ENCODE measurements at places on chromosomes 5 and 9.

- DNase-seq: no peak
Measured at GRCh38 chr9:116471093-116471906, 215.8 kb upstream of the TRIM32 start.

DNA sequence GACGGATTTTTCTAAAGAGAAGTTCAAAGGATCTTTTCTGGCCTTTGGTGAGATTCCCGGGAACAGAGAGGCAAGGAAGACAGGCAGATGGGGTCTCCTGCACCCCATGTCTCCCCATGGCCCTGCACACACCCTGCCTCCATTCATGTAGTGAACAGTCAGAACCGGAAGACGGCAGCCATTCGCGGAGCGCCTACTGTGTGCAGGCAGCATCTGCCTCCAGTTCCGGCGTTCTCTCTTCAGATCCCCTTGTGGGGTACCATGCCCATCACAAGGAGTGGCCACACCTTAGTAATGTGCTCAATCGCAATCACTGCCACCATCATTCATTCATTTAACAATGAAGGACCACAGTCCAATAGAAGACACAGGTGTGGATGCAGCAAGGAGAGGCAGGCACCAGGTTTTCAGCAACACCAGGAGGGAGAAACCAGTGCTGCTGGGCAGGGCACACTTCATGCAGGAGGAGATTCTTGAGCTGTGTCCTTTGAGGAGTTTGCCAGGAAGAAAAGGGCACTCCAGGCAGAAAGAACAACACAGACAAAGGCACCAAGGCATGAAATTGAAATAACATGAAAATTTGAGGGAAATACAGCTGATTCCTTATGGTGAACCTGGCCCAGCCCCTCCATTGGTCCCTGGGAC, 171.5 kb upstream of the PHYKPL start:
- DNase-seq: no peak

- DNase-seq: no peak
Measured at GRCh38 chr5:78560000-78560855, 88.3 kb downstream of the LHFPL2 start.

- DNase-seq: no peak
Measured at GRCh38 chr5:125424402-125425141, 678.1 kb upstream of the ZNF608 start.

GRCh38 chr9:126788634-126789349, 16.0 kb upstream of the ZBTB43 start:
- no peak for DNase-seq

GRCh38 chr5:56498759-56499395, 265.7 kb upstream of the ANKRD55 start:
- no peak for DNase-seq

DNA sequence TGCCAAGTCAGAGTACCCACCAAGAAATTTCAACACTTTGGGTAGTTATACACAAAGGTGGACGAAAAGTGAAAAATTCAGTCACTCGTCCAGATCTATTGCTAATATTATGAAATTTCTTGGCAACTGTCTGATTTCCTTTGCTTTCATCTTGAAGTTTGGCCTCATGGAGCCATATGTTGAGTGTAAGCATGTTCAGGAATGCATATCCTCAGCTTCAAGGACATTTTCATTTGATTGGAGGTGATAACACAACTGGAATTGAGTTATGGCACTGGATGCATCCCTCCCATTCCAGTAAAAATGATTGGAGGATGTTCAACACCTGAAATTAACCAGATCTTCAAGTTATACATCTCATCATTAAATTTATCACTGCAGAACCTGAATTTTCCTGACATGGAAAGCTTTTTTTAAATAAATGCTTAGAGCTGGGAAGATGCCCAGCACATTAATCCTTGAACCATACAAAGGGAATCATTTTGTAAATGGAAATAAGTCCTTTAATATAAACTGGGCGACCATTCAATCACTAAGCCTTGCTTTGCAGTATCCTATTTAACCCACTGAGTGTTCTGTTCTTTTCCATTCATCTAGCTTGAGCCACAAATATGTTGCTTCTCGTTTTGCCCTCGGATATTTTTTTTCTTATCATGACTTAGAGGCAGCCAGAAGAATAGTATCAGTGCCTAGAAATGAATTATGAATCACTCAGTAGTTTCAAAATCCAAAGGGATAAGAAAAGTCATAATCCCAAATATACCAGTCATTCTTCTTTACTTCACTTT, 273.7 kb upstream of the PIK3R1 start:
- no peak for DNase-seq

DNA sequence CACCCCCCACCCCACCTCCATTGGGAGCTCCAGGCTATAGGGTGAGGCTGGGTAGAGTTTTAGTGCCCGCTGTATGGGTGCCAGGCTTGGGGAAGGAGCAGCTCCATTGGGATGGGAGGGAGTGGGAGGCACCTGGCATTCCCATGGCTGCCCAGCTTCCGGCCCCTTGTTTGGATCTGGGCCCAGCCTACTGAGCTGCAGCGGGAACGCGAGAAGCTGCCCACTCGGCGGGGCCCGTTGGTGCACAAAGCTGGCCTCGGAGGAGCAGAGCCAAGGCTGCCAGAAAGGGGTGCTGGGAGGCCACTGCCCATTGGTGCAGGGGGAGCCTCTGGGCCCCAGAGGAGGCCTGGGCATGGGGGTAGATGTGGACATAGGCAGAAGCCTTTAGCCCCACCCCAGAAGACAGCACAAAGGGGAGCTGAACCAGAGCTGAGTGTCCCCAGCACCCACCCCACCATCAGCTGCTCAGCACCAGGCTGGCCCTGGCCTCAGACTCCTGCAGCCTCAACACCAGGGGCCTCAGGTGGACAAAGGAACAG, 4.4 kb downstream of the LCN9 start:
- DNase-seq: no peak

GRCh38 chr5:115532517-115532916, 12.1 kb downstream of the FEM1C start:
- DNase-seq: no peak

GRCh38 chr5:126268697-126269315, 154.4 kb upstream of the GRAMD2B start:
- peak; percentile 24 for DNase-seq

- no peak for DNase-seq
Measured at GRCh38 chr5:151086905-151087360, 6.1 kb upstream of the TNIP1 start.

GRCh38 chr9:15243081-15243480, 63.9 kb downstream of the TTC39B start:
- DNase-seq: no peak

DNA sequence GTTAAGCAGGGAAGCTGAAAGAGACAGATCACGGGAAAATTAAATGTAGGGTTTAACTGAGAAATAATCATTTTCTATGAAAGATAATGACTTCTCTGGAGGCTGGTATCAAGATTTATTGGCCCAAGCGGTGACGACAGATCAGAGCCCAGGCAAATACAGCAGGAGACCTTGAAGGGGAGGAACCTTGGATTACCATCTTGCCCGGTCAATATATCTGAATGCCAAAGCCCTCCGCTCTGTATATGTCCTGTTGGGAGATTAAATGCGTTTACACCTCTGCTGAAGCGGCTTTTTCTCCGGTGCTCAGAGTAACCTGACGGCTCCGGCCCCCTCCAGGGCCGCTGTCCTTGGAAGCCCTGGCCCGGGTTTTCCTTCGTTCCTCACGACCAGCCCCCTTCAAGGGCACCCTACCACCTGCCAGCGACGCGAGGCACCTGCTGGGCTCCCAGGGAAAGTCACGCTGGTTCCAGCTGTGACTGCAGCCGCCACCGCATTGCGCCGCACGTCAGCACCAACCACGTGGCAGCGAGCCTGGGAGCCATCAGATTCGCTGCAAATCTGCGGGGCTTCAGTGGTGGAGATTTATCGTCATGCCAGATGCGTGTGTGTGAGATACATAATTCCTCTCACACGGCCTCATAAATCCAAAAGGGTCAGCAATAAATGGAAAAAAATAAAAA, 4.4 kb upstream of the QSOX2 start:
- DNase-seq: no peak

- no peak for DNase-seq
Measured at GRCh38 chr9:5499889-5500398, 10.4 kb upstream of the PDCD1LG2 start.

DNA sequence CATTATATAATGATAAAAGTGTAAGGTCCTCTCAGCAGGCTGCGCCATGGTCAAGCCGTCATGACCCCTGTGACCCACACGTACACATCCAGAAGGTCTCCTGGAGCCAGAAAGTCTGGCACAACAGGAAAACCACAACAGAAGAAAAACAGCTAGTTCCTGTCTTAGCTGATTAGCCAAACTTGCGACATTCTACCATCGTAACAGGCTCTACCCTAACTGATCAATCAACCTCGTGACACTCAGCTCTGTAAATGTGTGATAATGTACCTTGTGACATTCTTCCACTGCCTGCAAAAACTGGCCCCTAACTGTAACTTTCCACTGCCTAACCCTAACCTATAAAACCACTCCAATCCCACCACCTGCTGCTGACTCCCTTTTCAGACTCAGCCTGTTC, 316.4 kb upstream of the TUSC1 start:
- DNase-seq: no peak

GRCh38 chr9:2743937-2744529, 26.7 kb downstream of the KCNV2 start:
- no peak for DNase-seq

- no peak for DNase-seq
Measured at GRCh38 chr5:171813813-171814490, 28.3 kb downstream of the SMIM23 start.

GRCh38 chr9:79542735-79543620, 28.8 kb upstream of the TLE4 start:
- no peak for DNase-seq

DNA sequence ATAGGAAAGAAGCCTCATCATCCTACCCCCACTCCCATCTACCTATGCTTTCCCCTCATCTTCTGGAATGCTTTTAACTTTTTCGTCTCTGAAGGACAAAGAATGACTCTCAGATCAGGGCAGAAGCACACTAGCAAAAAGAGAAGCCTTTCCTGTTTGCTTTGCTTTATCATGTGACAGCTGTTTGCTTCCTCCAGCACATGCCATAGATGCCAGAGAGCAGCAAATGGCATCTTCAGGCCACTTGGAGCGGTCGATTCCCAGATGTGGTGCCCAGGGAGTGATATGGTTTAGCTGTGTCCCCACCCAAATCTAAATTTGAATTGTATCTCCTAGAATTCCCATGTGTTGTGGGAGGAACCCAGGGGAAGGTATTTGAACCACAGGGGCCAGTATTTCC, 294.8 kb downstream of the GADD45G start:
- DNase-seq: no peak

GRCh38 chr9:91336786-91337185, 24.9 kb downstream of the AUH start:
- no peak for DNase-seq

DNA sequence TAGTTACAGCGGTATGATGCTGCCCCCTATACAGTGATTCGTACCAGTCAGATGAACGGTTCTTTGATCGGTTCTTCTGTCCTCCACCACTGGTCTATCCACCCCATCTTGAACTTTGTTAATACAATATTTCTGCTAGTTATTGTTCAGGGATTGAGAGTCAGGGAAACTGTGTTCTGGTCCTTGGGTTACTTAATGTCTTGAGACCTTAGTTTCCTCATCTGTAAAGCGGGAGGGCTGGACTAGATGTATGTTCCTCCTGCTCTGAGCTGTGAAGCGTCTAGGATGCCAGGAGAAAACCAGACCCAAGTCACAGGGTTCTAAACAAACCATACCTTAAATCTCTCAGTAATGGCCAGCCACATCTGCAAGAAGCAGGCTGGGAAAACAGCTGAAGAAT, 1.4 kb upstream of the PIP5K1B start:
- no peak for DNase-seq

GRCh38 chr5:36882250-36882649, 5.7 kb downstream of the NIPBL start:
- DNase-seq: no peak

- no peak for DNase-seq
Measured at GRCh38 chr5:129069292-129069691, 25.3 kb upstream of the ISOC1 start.

- DNase-seq: no peak
Measured at GRCh38 chr9:133251773-133252172, 23.2 kb downstream of the ABO start.

DNA sequence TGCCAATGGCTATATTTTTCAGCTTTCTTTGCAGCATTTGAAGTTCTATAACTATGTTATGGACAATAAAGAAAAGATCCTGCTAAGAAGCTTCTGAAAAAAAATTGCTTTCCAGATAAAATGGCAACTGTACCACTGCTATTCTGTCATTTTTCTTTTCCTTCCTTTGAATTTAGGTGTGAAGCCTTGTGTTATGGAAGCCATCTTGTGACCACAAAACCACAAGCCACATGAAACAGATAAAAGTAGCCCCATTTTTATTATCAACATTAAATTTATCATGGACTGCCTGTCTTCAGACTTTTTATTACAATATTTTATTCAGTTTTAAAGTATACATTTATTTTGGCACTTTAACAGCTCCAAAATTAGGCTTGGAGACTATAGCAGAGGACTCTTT, 289.9 kb upstream of the ACTBL2 start:
- no peak for DNase-seq

GRCh38 chr9:13567833-13568232, 288.3 kb upstream of the MPDZ start:
- DNase-seq: no peak

- no peak for DNase-seq
Measured at GRCh38 chr5:40838086-40838485, 3.1 kb upstream of the RPL37 start.

GRCh38 chr9:35341585-35341984, 148.3 kb upstream of the RUSC2 start:
- no peak for DNase-seq

GRCh38 chr9:13149454-13149853, 130.0 kb downstream of the MPDZ start:
- peak; percentile 26 for DNase-seq

DNA sequence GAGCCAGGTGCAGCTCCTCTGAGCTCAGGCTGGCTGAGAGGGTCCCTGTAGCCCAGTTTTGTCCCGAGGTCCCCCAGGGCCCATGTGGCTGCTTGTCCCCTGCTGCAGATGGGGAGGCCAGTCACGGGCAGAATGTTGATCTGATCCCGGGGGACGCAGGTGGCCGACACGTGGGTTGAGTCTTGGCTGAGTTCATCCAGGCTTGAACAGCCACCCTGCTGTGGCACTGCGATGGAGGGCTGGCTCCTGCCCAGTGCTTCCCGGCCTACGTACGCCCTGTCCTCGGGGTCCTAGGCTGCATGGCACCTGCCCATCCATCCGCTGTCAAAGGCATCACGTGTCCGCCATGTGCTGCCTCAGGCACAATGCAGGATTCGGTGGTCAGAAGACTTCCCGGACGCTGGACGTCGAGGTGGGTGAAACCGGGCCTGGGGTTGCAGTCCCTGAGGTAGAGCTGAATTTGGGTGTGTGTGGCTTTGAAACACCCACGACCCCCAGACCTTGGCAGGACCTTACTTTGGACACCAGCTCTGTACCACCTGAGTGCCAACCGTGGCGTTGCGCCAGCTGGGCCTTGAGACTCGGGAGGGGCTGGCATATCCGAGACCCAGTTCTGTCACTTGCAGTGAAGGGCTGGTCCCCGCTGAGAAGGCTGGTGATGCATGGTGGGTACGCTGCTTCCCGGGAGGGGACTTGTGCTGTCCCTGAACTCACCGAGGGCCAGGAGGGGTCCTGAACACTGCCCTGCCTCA, 22.3 kb downstream of the RXRA start:
- no peak for DNase-seq
